Cardiac atrium fibroblast (primary cell): ENCODE measurements at places on chromosomes 7 and 10. TPM values are rescaled to one million over a fixed set of nuclear protein-coding genes. Genes with fewer than 3 reads are reported as not detected.

Gene GPRIN2
- not detected in 2 replicates for total RNA-seq

Gene TAS2R4
- total RNA-seq: under 0.01 and 0.16 TPM in 2 replicates

Gene WNT8B
- not detected in 2 replicates for total RNA-seq

Gene HOXA5
- not detected in 2 replicates for total RNA-seq

Gene NKX6-2
- not detected in 2 replicates for total RNA-seq

Gene UPK3BL2
- total RNA-seq: 0.65 TPM in 1 of 2 replicates, not detected in the other

Gene BEND7
- total RNA-seq: 0.81 and 1.6 TPM in 2 replicates

Gene GJD4
- not detected in 2 replicates for total RNA-seq

Gene C10orf62
- not detected in 2 replicates for total RNA-seq

Gene CFAP70
- total RNA-seq: 0.16 and 0.18 TPM in 2 replicates

Gene RGR
- not detected in 2 replicates for total RNA-seq

Gene NEURL1
- not detected in 2 replicates for total RNA-seq

Gene GRM8
- total RNA-seq: not detected in 2 replicates

Gene ASB10
- not detected in 2 replicates for total RNA-seq

Gene TMEM139
- not detected in 2 replicates for total RNA-seq

Gene TPK1
- total RNA-seq: 1.5 and 1.8 TPM in 2 replicates

Gene STRIP2
- 1.3 and 4.2 TPM in 2 replicates for total RNA-seq

Gene ETV1
- total RNA-seq: 4.3 and 6.3 TPM in 2 replicates

Gene TAS2R41
- not detected in 2 replicates for total RNA-seq

Gene SFTPA2
- total RNA-seq: not detected in 2 replicates

Gene VPS37D
- 2.8 and 3.6 TPM in 2 replicates for total RNA-seq

Gene DBF4
- 7.5 and 11.0 TPM in 2 replicates for total RNA-seq

Gene INSYN2A
- not detected in 2 replicates for total RNA-seq

Gene CAMK2B
- 0.36 and 0.97 TPM in 2 replicates for total RNA-seq

Gene ACSM6
- not detected in 2 replicates for total RNA-seq

Gene BTBD16
- total RNA-seq: not detected in 2 replicates

Gene PNLIPRP3
- not detected in 2 replicates for total RNA-seq

Gene CNNM1
- 0.16 and 0.54 TPM in 2 replicates for total RNA-seq

Gene HYAL4
- 0.16 TPM in 1 of 2 replicates, not detected in the other for total RNA-seq

Gene PRSS1
- total RNA-seq: not detected in 2 replicates

Gene AKR1D1
- not detected in 2 replicates for total RNA-seq
